ENCODE measurements at places on chromosomes 4 and X.

GRCh38 chrX:119041175-119041574 lies 31.6 kb upstream of the CT47C1 start:
- DNase-seq = no peak

GRCh38 chrX:149282909-149283308 lies 222.2 kb downstream of the IDS start:
- no peak for DNase-seq

- no peak for DNase-seq
Measured at GRCh38 chr4:7000421-7001176, 42.6 kb upstream of the TADA2B start.

- DNase-seq = peak; percentile 65
Measured at GRCh38 chrX:41335958-41336331, 2.0 kb downstream of the DDX3X start.

- no peak for DNase-seq
Measured at GRCh38 chr4:8016527-8016926, 76.9 kb upstream of the AFAP1 start.

- DNase-seq = no peak
Measured at GRCh38 chr4:5746829-5747737, 36.1 kb downstream of the EVC start.

DNA sequence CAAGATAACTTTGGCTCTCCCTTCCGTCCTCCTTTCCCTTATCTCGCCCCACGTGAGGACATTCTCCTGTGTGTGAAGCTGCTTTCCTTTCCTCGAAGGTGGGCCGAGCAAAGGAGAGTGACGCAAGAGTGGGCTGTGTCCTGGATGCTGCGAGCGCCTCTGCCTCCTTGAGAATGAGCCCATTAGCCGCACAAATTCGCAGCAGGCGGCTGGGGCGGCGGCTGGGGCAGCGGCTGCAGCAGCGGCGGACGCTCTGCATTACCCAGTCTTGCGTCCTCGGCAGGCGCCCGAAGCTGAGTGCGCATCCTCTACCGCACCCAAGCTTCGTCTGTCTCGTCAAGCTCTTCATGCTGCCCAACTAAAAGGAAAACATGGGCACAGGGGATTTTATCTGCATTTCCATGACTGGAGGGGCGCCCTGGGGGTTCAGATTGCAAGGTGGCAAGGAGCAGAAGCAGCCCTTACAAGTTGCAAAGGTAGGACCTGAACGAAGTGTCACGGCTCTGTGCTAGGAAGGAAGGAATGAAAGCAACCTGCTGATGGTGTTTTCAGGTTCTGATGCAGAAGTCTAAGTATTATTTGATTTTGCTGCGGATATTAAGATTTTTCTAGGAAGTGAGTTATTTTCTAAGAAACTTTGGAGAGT lies at the start of gene SYNPO2:
TSS of gene SYNPO2 (plus strand) at position 189 of the 646 bp plus-strand sequence. CDS start at position 372, 183 bp downstream.
- peak; percentile 76 for DNase-seq

DNA sequence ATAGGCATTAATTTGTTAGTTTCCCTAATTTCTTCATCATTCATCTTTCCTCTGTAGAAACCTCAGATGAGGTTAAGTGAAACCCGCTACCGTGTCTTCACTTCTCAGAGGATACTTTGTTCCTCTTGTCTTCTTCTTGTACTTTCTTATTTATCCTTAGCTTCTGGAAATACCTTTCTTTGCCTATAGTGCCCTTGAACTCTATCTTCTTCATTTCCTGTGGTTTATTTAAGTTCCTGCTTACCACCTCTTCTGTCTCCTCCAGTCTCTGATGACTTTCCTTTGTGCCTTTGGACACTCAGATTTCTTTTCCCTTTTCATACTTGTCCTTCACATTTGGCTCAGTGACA lies 159.6 kb upstream of the LEF1 start:
- no peak for DNase-seq
